Body of pancreas (tissue), 4 donors: ENCODE measurements at places on chromosomes 7 and 10. TPM values are rescaled to one million over a fixed set of nuclear protein-coding genes. Genes with fewer than 3 reads are reported as not detected.
A peak's percentile ranks its signal among the peaks of the same experiment; 100 is the strongest.

Gene GPER1
- not detected for total RNA-seq

- DNase-seq: no peak
- no peak overlapping the region for H3K27ac ChIP-seq
- H3K4me3 ChIP-seq: no peak overlapping the region
These were observed 5.9 kb downstream of the PIK3CG start for GRCh38 chr7:106870983-106871410.

DNA sequence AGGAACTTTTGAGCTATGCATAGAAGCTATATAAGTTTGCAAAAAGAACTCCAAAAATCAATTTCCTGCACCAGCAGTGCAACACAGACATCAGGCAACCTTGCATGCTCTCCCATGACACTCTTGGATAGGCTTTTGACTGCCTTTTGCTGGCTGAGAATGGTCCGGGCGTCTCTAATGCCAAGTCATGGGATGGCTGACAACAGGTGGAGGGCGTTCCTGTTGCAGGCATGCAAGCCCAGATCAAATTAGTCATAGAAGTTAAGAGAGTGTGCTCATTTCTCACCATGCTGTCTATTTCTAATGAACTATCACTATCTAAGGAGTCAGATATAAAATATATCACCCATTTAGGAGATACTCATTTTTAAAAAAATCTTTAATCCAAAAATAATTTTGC, 8.4 kb downstream of the PLCE1 start:
- H3K4me1 ChIP-seq: peaks cover 23% of the 10 kb centered on the region
- H3K36me3 ChIP-seq: no peaks in the 10 kb centered on the region

Gene DKK1
- not detected for total RNA-seq

- DNase-seq: no peak
- H3K27ac ChIP-seq: no peak overlapping the region
- no peak overlapping the region for H3K4me3 ChIP-seq
- no peaks in the 10 kb centered on the region for H3K36me3 ChIP-seq
- H3K27me3 ChIP-seq: no peaks in the 10 kb centered on the region
These were observed 31.6 kb upstream of the C10orf67 start for GRCh38 chr10:23376229-23376655.

Gene TMEM72
- total RNA-seq: 4.7 TPM

Gene BUD31
- 29.6 TPM for total RNA-seq

DNA sequence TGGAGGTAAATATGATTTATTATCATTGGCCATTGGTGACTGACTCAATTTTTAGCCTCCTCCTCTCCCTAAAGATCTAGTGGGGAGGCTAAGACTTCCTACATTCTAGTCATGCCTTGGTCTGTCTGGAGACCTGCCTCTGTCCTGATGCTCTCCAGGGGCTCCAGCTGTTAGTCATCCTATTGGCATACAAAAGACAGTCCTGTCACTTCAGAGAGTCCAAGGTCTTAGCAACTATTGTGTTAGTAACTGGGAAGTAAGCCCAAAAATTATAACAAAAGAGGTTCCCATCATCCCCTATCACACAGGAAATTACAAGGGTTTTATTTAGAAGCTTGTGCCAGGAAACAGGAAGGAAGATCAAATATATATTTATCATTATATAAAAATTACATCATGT, 400.6 kb upstream of the VSTM2A start:
- no peaks in the 10 kb centered on the region for H3K27me3 ChIP-seq
- no peak overlapping the region for H3K27ac ChIP-seq
- DNase-seq: no peak
- no peak overlapping the region for H3K4me3 ChIP-seq
- no peaks in the 10 kb centered on the region for H3K36me3 ChIP-seq

- H3K4me3 ChIP-seq: no peak overlapping the region
- no peak overlapping the region for H3K27ac ChIP-seq
- H3K27me3 ChIP-seq: no peaks in the 10 kb centered on the region
- DNase-seq: peak; percentile 11
- no peaks in the 10 kb centered on the region for H3K36me3 ChIP-seq
- H3K4me1 ChIP-seq: no peaks in the 10 kb centered on the region
These were observed 31.3 kb downstream of the THNSL1 start for GRCh38 chr10:25047591-25048301.
